ENCODE measurements at places on chromosomes 12 and 14.

DNA sequence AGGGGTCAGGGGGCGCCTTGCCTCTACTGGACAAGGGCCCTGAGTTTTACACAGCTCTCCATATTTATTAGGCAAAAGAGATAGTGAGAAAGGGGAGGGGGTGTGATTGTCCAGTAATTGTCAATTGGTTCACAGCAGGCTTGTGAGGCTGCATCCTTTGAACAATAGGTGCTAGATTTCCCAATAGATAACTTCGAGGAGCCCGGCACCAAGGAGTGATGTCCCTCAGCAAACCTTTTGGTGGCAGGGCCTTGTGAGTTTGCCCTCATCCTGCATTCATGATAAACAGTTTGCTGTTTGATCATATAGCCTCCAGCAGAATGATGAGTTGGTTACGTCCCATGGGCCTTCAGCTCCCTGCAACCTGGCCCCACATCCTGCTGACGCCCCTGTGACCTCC is 2.7 kb upstream of the PRIMA1 start:
- DNase-seq, result no peak

DNA sequence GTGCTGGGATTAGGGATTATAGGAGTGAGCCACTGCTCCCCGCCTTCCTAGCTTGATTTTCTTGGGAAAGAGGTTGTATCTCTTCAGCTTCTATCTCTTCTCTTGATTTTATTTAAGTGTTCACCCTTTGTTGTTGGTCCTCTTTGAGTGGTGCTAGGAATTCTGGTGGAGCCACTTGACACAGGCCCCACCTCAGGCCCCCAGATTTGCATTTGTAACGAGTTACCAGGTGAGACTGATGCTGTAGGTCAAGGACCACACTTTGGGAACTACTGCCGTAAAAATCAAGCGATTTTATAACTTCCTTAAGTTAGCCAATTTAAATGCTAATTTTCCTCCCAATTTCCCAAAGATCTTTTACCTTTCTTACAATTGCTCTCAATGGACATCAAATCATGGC is 26.3 kb downstream of the SRGAP1 start:
- no peak for DNase-seq

DNA sequence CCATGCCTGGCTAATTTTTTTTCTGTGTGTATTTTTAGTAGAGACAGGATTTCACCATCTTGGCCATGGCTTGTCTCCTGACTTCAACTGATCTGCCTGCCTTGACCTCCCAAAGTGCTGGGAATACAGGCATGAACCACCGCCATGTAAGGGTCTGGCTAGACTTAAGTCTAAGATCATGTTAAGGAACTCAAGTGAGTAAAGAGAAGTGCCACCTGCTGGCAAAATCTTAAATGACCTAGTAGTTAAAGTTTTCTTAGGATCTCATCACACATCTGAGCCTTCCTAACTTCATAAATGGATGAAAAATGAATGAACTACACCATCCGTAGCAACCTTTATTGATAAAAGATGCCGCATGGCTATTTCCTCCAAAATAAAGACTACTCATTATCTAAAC is 1.7 kb upstream of the C12orf56 start:
- DNase-seq, result no peak

DNA sequence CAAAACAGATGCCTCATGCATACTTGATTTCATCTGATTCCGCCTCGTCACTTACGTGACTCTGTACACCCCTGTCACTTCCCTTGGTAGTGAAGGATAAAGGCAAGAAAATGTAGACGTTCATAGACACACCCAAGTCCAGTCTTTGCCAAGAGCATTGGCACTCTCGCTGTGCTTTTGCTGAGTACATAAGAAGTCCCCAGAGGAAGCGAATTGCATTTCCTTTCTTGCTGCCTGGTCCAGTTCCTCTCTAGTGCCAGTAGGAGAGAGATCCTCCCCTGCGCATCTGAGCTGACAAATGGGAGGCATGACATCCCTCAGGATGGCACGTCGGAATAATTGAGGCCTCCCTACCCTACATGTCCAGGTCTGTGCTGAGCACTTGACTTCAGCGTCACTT is 21.3 kb upstream of the RIN3 start:
- no peak for DNase-seq

DNA sequence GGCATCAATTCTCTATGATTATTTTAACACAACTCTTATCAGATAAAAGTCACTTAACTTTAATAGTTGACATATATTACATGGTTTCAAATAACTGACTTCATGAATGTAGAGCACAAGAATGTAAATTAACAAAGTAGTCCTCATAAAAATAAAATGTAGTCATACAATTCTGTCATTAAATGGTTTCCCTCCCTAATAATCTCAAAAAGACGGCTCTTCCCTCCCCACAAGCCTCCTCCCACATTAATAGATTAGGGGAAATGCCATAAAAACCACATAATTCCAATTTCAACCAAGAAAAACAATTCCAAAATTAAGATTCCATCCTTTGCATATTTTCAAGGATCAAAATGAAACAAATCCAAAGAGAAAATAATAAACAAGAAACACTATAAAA is 36.7 kb downstream of the SPTLC2 start:
- no peak for DNase-seq

DNA sequence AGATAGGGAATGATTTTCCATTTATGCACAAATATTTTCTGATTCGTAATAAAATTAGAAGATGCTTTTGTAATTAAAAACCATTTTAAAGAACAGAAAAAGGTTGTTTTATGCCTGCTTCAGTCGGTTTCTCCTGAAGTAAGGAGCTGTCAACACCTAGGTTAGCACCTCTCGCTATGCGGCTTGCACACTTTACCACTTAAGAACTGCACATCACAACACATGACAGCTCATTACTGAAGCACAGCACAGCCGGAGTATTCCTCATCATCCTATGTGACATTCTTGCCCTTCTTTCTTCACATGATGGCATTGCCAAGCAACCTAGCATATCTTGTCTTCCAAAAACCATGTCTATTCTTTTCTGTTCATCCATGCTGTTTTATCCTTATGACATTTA is 5.4 kb upstream of the WIF1 start:
- DNase-seq, result no peak

- no peak for DNase-seq
These were observed 109.4 kb downstream of the PIWIL1 start for GRCh38 chr12:130446846-130447654.

- no peak for DNase-seq
These were observed 69.5 kb downstream of the ADAMTS20 start for GRCh38 chr12:43482311-43483085.

DNA sequence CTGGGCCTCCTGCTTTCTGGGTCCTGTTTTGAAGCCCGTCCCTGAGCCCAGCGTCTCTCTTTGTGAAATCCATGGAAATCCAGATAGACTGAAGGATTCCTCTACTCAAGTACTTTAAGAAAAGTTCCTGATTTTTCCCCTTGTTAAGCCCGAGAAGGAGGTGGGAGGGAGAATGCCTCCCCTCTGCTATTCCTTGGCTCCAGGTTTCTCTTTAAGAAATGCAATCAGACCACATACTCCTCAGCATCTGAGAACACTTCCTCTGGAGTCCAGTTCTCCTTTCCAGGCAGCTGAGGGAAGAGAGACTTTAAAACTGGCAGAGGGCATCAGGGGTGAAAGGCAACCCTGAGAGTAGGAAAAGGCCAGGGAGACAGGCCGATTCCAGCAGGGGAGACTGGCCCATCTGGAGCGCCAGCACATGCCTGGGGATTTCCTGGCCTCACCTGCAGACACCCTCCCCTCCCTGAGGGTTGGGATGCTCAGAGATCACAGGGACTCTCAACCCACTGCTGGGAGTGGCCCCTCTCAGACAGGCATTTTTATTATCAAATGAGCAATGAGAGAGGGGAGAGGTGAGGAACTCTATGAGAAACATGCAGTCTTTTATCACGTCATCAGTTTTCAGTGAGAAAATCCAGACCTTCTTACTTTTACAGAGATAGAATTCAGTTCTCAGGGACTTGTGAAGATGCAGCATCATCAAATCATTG is 2.0 kb upstream of the EMP1 start:
- no peak for DNase-seq

DNA sequence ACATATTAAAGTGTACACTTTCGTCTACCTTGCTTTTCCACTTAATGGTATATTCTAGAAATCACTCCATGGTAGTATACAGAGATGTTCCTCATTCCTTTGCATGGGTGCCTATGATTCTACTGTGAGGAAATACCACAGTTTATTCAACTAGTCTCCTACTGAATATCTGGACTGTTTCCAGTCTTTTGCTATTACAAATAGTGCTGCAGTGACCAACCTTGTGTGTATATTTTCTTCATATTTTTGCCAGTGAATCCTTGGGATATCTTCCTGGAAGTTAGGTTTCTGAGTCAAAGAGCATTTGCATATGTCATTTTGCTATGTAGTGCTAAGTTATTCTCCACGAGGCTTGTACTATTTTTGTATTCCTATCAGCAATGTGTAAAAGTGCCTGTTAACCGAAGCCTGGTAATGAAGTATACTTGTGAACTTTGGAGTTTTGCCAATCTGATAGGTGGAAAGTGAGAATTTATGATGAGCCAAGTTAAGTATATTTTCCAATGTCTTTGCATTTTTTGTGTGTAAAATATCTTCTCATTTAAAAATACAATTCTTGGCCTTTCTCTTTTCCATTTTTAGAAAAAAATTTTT is 31.3 kb upstream of the TMEM263 start:
- DNase-seq, result no peak

GRCh38 chr12:67042697-67043131 is 226.4 kb upstream of the CAND1 start:
- no peak for DNase-seq

DNA sequence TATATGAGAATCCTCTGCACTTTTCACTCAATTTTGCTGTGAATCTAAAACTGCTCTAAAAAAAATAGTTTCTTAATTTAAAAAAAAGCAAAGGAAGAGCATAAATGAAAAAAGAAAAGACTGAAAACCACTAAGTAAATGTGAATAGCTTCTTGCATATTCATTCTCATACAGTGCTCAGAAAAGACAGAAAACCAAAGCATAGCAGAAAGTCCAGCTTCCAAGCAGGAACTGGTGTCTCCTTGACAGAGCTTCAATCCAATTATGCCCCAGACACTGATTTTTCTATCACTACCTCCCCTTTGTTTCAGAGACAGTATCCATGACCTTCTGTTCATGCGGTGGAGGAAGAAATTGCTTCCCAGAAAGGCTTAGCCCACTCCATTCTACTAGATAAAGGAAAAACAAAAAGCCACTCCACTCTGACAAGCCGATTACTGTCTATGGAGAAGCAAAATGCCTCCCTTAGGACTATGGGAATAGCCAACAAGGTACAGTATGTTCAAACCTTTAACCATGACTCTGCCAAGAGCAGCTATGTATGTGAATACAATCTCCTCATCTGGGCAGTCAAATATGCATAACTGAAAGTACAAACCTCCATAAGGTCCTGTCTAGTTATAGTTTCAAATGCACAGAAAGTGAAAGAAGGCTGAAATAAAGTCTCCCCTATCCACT is 40.6 kb downstream of the ATF7 start:
- DNase-seq, result no peak

GRCh38 chr12:90679674-90680073 is 275.3 kb downstream of the CCER1 start:
- no peak for DNase-seq

- no peak for DNase-seq
These were observed 147.2 kb downstream of the SCARB1 start for GRCh38 chr12:124716208-124717130.

DNA sequence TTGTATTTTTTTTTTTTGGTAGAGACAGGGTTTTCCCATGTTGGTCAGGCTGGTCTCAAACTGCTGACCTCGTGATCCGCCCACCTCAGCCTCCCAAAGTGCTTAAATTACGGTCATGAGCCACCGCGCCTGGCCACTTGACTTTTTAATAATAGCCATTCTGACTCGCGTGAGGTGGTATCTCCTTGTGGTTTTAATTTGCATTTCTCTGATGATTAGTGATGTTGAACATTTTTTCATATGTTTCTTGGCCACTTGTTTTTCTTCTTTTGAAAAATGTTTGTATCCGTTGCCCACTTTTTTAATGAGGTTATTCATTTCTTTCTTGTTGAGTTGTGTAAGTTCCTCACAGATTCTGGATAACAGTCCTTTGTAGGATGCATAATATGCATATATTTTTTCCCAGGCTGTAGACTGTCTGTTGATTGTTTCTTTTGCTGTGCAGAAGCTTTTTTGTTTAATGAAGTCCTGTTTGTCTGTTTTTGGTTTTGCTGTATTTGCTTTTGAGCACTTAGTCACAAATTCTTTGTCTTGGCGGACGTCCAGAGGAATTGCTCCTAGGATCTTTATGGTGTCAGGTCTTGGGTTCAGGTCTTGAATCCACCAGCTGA is 10.3 kb upstream of the PGAM5 start:
- no peak for DNase-seq

DNA sequence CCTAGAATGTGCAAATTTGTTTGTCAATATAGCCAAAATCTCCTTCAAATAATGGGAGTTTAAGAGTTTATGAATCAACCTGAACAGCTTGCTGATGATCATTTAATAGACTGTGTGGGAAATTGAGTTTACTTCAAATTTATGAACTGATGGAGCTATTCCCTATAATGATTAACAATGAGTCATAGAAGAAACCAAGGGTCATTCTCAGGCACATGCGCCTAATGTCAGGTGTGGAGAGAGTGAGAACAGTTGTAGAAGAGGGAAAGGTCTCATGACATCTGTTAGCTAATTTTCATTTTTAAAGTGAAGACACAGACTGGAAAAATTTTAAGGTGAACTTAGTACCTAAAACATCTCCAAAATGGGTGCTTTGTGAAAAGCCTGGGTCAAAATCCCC is 191.8 kb downstream of the BMP4 start:
- DNase-seq, result no peak

DNA sequence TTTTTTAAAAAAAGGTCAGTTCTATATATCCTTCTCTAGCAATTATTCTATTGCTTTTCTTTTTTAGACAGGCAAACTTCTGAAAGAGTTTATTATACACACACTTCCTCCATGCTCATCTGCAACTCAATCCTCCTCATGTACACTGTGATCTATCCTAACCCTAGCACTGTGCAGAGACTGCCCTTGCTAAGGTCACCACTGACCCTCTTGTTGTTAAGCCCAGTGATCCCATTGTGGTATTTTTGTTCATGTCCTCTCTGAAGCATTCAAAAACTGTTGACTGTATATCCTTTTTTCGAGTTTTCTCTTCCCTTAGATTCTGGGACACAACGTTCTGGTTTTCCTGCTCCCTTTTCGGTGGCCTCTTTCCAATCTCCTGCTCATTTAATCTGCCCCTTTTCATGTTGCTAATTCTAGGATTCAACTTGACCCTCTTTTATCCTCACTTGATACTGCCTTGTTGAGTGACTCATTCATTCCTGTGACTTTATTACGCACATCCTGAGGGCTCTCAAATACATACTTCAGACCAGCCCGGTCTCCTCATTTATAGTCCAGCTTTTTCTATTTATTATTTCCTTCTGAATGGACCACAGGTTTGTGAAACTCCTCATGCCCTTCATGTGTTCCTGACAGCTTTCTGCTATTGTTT is 53.9 kb upstream of the PTPRB start:
- no peak for DNase-seq

DNA sequence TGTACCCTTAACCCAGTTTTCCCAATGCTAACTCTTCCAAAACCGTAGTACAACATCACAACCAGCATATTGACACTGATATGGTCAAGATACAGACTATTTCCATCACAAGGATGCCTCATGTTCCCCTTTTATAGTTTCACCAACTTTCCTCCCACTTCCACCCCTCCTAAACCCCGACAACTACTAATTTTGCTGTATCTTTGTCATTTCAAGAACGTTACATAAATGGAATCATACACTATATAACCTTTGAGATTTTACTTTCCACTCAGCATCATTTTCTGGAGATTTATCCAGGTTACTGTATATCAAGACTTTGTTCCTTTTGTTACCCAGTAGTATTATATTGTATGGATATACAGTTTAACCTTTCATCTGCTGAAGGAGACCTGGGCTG is 88.9 kb downstream of the MED13L start:
- no peak for DNase-seq
